Fibroblast of the aortic adventitia (primary cell): ENCODE measurements at places on chromosomes 12 and 14. TPM values are rescaled to one million over a fixed set of nuclear protein-coding genes. Genes with fewer than 3 reads are reported as not detected.

- no peak for DNase-seq
Measured at GRCh38 chr12:50547742-50548141, 43.0 kb downstream of the DIP2B start.

- no peak for DNase-seq
Measured at GRCh38 chr12:19908830-19909229, 459.5 kb upstream of the PDE3A start.

C12orf54 gene
- not detected in 2 replicates for total RNA-seq

ALDH6A1 gene
- 23.4 and 27.0 TPM in 2 replicates for total RNA-seq

DNA sequence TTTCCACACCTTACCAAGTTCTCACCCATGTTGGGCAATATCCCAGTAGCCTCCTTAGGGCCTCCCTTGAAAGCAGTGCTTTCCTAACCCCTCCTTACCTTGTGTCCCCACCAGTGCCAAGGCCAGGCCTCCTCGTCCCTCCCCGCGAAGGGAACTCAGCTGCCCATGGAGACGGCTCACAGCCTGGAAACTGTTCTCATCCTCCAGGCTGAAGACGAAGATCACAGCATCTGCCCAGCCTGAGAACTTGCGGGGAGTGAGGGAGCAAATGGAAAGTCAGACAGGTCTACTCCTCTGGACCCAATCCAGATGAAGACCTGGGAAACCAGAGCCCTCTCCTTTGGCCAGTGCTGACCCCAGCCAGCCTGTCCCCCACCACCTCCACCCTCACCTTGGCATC is 4.6 kb downstream of the AGAP2 start:
- DNase-seq: no peak

FGD4 gene
- 5.6 and 55.6 TPM in 2 replicates for total RNA-seq

NFATC4 gene
- total RNA-seq: 77.9 and 221 TPM in 2 replicates

- DNase-seq: no peak
Measured at GRCh38 chr12:114213055-114213581, 192.8 kb downstream of the TBX5 start.

ALX1 gene
- total RNA-seq: 0.63 and 1.2 TPM in 2 replicates

MYF5 gene
- not detected in 2 replicates for total RNA-seq

DNA sequence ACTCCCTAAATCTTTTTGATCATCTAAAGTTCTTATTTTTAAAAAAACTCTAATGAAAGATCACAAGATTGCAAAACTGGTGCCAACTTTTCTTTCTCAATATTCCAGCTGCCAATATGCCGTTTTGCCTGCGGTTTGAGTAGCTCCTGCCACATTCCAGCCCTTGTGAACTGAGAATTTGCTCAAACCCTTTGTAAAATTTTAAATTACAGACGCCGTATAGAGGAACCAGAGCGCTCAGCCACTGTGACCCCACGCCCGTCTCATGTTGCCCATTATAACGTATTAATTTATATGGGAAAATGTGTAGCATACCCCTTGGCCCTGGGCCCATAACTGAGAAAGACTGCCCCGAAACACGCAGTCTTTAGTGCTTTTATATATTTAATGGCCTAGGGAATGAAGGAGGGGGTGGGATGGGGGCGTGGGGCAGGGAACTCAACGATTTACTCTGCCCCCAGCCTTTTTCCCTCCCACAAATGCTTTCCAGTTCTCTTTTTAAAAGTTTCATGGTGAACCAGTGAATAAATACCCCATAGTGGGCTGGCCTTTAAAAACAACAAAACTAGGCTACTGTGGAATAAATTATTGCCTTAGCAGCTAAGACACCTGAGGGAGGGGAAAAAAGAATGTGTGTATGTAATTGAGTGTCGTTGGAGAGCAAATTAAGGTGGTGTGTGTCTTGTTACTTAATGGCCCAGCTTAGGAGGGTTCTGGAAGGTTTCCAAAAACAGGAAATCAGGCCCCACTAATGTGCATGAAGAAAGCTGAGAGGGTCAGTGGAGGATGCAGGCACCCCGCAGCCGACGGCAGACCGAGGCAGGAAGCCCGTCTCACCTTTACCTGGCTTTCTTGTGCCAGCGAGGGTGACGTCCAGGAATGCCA is 45.7 kb upstream of the RFLNA start:
- DNase-seq: peak; percentile 25

DNA sequence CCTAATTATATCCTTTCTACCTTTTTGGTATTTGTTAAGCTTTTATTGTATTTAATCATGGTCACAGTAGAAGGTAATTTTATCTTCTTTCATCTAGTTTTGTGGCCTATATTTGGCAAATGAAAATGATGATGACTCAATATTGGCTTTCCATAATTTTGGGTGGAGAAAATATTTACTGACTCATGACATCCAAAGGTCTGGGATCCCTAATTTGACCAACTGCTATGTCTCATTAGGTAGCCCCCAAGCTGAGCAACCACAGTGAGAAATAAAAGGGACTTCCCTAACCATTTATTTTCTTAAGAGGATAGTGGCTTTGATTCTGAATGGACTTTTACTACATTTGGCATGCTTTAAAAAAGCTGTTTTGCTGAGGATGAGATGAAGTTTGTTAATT is 289.5 kb downstream of the RMST start:
- DNase-seq: no peak

DNA sequence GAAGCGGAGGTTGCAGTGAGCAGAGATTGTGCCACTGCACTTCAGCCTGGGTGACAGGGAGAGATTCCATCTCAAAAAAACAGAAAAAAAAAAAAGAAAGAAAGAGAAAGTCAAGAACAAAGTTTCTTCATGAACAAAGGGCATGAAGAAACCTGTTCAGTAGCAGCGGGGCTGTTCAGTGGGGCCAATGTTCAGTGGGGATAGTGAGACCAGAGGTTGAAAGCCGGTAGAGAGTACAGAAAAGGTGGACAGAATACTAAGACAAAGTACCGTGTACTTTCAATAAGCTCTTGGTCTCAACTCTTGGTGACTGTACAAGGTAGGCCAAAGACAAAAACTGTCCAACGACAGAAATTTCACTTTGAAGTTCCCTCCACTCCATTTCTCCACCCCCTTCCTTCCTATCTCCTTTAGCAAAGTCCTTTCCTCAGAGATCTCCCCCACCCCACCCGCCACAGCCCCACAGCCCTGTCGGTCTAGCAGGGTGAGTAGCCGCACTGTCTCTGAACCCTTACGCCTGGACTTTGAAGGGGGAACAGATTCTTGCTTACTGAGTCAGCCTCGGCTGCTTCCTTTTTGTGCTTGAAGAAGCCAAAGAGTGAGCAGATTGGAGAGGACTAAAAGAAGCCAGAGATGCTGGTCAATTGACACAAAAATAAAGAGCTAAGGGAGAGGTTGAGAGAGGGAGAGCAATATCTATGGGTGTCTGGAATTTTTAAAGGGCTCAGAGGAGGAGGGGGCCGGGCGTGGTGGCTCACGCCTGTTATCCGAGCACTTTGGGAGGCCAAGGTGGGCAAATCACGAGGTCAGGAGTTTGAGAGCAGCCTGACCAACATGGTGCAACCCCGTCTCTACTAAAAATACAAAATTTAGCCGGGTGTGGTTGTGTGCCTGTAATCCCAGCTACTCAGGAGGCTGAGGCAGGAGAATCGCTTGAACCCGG is 44.2 kb upstream of the FOS start:
- peak; percentile 80 for DNase-seq

- DNase-seq: peak; percentile 58
Measured at GRCh38 chr14:102551995-102552705, 40.3 kb upstream of the RCOR1 start.

ERP27 gene
- total RNA-seq: 0.18 TPM in 1 of 2 replicates, not detected in the other

GRCh38 chr12:78881685-78882084 is 17.1 kb downstream of the SYT1 start:
- no peak for DNase-seq

INSM2 gene
- not detected in 2 replicates for total RNA-seq

DNA sequence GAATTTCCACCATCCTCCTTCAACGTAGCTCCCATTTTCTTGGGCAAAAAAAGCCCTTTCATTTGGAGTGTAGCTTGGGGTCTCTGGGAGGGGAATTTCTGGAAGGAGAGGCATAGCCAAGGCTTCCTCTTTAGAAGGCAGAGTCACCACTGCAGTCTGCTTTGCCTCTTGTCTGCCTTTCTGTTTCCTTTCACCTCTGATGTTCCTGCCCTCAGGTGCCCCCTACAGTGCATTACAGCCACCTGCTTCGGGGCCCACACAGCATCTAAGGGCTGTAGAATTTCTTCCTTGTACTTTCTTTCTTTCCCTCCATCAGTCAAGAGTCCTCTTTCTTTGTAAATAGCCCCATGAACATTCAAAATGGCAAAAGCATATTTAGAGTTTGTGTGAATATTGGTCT is 1313.9 kb downstream of the TMEM121 start:
- no peak for DNase-seq

CD163L1 gene
- total RNA-seq: 0.08 and 0.36 TPM in 2 replicates

GRCh38 chr12:20455001-20455706 is 86.8 kb downstream of the PDE3A start:
- no peak for DNase-seq

- DNase-seq: no peak
Measured at GRCh38 chr12:131853832-131854797, 25.9 kb downstream of the MMP17 start.

DNA sequence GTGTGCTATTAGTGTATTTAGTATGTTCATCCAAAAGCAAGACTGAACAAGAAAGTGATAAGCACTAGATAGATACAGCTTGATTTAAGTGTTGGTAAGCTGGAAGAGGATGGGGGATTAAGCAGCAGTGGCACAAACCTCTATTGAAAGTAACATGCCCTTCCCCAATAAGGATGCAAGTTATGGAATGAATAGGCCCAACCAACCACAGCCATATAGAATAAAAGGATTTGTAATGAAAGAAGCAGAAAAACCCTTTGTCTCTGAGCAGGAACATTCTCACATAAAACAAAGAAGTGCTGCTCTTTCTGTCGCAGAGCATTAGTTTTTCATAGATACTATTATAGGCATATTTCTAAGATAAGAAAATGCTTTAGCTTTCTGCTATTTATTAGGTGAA is 310.7 kb downstream of the IPO8 start:
- DNase-seq: no peak

RALGAPA1 gene
- 26.9 and 52.5 TPM in 2 replicates for total RNA-seq
